ENCODE measurements at places on chromosomes 13 and 19.

DNA sequence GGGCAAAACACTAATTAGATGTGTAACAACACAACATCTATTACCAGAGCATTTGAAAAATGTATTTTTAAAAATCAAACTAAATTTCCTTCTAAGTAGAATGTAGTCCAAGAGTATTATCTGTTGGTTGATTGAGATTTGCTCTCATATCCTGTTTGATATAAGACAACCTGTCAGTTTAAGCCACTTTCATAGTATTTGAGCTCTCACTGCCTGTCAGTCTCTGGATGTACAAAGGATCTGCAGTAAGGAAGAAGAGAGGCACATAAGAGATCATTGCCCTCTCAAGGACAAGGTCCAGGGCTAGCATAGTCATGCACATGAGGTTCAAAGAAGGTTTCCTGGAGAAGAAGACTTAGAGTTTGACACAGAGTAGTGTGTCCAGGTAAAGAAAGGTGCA is 57.4 kb downstream of the FGF14 start:
- DNase-seq = no peak

- no peak for DNase-seq
These were observed 894.5 kb downstream of the PCDH9 start for GRCh38 chr13:66335626-66336025.

GRCh38 chr13:79530270-79530669 is 49.3 kb downstream of the NDFIP2 start:
- no peak for DNase-seq

- DNase-seq = no peak
These were observed 10.4 kb downstream of the BORCS8 start for GRCh38 chr19:19181488-19181998.

GRCh38 chr19:13848798-13849676 is 27.9 kb upstream of the NANOS3 start:
- DNase-seq = no peak

- DNase-seq = no peak
These were observed 21.2 kb downstream of the SIGLEC7 start for GRCh38 chr19:51163257-51163656.

DNA sequence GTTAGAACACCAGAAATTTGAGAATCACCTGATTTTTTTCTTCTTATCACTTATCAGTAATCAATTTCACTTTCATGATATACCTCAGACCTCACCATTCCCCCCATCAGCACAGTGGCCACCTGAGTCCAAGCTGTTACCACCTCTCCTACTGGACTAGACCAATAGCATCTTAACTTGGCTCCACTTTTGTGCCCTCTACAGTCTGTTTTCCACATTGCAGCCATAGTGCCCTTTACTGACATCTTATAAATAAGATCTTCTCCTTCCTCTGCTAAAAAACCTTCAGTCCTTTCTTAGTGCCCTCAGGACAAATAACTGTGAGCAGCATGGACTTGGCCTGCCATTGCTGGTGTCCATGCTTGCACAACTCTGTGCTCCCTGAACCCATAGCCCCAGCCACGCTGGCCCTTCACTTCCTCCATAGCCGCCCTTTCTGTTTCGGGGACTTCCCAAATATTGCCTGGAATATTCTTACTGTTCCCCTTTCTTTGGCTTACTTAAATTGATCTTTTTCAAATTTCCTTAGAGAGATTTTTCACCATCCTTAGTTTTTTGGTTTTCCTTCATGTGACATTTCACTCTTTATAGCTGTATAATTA is 380.8 kb downstream of the LMO7 start:
- no peak for DNase-seq

- DNase-seq = no peak
These were observed 6.2 kb upstream of the DZIP1 start for GRCh38 chr13:95650696-95651095.

DNA sequence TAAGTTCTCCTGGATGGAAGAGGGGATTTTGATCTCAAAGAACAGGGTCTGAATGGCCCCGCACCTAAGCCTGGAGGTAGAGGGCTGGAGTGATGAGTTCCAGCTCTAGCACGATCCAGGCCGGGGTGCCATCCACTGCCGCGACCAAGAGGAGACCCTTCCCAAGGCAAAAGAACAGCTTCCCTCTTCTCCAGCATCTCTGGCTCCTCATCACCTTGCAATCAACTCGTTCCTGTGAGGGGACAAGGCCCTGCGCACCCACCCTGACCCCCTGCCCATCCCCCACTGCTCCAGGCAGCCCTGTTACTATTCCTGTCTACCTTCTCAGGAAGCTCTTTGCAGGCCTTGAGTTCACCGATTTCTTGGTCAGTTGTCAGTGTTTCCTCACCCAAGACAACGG is 17.8 kb downstream of the COL4A1 start:
- no peak for DNase-seq

DNA sequence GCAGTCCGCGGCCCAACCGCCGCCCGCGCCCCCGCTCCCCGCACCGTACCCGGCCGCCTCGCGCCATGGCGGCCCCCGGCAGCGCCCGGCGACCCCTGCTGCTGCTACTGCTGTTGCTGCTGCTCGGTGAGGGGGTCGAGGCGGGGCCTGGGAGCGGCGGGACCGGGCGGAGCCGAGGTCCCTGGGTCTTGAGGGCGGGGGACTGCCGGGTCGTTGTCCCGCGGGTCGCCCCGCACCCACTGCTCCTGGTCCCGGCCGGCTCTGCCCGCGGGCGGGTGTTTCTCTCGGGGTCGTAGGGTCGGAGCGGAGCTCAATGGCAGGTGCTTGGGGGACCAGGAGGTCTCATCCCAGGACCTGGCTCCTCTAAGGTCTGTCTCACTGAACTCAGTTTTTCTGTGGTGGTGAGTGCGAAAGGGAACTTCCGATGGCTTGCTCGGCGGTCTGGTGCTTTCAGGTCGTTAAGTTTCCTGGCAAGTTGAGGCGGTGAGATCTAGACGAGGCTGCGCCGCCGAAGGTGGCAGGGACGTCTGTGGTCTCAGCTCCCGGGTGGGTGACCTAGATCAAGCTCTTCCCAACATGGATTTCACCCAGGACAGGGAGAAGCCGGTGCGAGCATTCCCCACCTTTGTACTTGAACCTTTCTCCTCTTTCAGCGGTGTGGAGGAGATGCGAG is 467 bp downstream of the LAMP1 start:
- DNase-seq = no peak

- peak; percentile 86 for DNase-seq
These were observed 3.5 kb downstream of the YJEFN3 start for GRCh38 chr19:19531951-19532805.

GRCh38 chr13:52419080-52419479 is 13.1 kb upstream of the THSD1 start:
- DNase-seq = no peak

- DNase-seq = no peak
These were observed 22.9 kb downstream of the DNM2 start for GRCh38 chr19:10740798-10741197.

DNA sequence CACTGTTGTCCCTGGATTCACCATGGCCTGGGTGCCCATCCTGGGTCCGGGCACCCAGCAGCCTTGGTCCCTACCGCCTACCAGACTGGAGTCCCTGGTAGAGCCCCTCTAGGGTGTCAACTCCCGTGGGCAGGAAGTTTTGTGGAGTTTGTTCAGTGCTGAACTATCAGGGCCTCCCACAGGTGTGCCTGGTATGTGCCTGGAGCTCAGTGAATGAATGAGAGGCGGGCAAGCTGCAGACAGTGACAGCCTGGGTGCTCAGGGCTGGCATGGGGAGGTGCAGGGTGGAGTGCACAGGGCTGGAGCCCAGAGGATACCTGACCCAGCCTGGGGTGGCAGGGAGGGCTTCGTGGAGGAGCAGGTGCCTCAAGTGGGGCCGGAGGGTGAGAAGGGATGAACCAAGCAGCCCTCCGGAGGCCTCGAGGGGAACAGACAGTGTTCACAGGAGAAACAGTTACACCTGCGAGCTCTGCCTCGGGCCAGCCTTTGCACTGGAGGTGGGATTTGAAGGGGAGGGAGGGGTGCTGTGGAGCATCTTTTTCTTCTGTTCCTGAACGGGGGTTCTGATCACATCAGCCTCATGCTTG is 29.6 kb downstream of the PAK4 start:
- no peak for DNase-seq

- DNase-seq = no peak
These were observed 3.7 kb downstream of the ZNF136 start for GRCh38 chr19:12166626-12167025.

DNA sequence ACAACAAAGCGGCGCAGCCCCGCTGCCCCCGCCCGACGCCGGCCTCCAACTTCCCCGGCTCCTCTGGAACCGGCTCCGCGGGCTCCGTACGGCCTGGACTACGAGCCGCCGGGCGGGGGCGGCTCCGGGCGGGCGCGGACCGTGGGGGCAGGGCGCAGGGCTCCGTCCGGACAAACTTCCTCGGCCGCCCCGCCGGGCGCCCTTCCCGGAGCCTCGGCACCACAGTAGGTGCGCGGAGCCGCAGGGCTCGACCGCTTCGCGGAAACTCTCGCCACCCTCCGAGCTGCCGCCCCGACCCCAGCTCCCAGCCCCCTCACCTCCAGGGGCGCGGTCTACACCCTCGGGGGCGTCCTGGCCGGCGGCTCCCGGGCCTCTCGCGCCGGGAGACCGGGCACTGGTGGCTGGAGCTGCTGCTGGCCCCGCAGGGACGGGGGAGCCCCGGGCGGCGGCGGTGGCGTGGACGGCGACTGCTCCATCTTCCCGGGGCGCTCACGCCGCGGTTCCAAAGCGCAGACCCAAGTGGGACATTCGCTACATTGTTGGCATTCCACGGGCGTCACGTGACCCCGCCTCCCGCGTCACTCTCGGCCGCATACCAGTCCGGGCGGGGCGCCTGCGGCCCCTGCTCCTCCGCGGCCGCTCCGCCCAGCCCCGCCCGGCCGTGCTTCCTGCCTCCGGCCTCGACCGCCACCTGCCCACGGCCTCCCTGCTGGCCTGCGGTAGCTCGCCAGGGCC is at the start of gene LATS2:
Gene LATS2, minus strand, starts transcription at position 558 of the 735 bp plus-strand sequence. CDS start 15,560 bp downstream, outside the sequence.
- peak; percentile 96 for DNase-seq

- no peak for DNase-seq
These were observed 32.6 kb downstream of the ZNF846 start for GRCh38 chr19:9735986-9736385.

DNA sequence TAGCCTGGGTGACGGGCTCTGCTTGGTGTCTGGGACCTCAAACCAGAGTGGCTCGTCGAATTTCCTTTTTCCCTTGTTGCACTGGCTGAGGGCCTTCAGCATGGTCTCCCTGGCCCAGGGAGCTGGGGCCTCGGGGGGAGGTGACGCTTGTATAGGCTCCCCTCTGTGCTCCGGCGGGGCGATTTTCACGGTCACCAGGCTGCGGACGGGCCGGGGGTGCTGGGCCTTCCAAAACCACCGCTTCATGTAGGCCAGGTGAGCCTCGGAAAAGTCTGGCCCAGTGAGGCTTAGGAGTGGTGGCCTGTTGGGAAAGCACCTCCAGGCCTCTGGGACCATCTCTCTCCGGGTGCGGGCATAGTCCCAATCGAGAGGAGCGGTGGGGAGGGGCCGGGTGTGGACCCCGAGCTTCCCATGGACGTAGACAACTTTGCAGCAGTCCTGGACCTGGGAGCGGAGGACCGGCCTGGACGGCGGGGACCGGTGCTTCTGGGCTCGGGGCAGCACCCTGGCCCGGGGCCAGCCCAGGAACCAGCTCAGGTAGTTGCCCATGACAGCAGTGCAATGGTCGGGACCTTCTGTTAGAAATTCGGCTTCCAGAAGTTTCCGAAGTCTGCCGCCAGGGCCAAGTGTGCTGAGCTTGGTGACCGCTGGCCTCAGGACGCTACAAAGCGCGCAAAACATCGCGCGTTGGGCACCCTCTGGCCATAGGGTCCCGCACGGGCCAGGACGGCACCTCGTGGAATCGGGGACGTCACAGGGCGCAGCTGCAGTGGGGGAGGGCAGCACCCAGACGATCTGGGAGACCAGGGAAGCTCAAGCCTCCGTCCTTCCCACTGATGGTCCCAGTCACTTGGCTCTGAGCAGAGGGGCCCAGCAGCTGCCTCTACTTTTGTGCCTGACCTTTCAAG is 41.6 kb upstream of the MTUS2 start:
- DNase-seq = no peak

GRCh38 chr13:45870232-45870631 is 18.7 kb upstream of the SIAH3 start:
- DNase-seq = no peak

DNA sequence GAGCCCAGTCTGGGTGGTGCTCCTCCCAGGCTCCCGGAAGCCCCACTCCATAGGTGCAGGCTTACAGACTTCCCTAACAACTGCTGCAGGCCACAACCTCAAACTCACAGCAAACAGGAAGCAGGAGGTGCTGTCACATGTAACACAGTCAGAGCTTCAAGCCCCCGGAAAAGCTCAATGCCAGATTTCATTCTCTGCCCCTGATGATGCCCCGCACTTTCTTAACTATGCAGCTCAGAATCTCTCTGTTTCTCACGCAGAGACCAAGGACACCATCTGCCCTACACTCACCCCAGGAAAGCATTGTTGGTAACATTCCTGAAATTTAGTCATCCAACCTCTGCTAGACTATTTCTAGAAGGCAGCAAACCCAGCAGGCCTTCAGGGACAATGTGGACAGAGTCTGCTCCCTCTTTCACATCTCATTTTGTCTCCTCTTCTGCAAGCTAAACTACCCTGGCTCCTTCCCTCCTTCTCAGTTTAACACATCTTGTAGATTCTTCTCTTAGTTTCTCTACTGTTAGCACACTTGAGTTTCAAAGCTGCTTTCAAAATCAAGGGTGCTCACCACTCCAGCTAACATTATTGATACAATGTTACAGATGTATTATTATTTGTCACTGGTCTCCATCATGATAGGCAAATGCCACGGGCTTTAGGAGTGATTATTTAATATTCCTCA is 162.5 kb downstream of the KCTD12 start:
- DNase-seq = no peak

DNA sequence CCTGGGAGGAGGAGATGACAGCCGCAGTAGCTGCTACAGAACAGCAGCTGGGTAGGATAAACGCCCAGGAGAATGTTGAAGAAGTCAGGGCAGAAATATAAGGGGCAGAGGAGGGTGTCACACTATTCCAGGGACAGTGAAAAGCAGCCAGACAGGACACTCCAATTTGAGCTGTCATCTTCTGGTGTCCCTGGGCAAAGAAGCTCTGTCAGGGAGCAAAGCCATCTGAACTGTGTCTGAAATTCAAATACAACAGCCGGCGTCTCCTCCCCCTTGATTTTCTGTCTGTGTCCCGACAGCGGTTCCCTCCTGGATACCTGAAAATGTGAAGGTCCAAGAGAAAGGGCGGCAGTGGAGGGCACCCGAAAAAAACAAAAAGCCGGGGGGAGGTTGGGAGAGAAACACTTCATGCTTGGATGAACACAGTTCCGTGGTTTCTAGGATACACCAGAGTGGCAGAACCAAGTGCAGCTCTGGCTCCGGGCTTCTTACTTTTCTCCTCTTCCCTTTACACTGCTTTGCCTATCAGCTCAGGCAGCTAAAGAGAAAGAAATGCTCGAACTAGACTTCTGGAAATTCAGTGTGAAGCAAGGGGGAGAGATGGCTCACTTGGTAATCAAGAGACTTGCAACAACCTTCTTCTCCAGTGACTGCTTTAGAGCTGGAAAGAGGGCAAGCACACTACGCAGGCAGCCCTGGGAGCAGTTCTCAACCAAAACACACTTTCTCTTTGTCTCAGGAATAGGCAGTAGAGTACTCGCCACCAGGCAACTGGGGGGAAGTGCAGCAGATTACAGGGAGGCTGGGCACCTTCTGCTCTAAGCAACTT is 465.6 kb downstream of the ITGBL1 start:
- no peak for DNase-seq
